ENCODE measurements at places on chromosomes 3 and 15.
A peak's percentile ranks its signal among the peaks of the same experiment; 100 is the strongest.

DNA sequence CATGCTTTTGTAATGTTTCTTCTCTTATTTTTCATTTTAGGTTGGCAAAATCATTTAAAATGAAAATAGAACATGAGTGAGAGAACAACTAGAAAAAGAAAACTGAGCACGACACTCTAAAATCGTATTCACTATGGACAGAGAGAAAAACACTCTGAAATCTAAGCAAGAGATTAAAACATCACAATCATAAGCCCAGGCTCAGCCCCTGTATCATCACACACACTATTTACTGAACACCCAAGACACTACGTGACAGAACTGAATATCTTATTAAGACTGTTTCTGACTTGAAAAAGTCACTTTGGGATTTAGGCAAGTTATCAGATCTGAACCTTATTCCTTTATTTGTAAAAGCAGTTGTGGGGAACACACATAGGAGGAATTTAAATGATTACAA is 82.6 kb upstream of the PLXND1 start:
- DNase-seq, result no peak

GRCh38 chr3:87173776-87174175 is 53.3 kb upstream of the CHMP2B start:
- no peak for DNase-seq

- no peak for DNase-seq
Observed at GRCh38 chr3:114308377-114308776, 14.5 kb downstream of the TIGIT start.

DNA sequence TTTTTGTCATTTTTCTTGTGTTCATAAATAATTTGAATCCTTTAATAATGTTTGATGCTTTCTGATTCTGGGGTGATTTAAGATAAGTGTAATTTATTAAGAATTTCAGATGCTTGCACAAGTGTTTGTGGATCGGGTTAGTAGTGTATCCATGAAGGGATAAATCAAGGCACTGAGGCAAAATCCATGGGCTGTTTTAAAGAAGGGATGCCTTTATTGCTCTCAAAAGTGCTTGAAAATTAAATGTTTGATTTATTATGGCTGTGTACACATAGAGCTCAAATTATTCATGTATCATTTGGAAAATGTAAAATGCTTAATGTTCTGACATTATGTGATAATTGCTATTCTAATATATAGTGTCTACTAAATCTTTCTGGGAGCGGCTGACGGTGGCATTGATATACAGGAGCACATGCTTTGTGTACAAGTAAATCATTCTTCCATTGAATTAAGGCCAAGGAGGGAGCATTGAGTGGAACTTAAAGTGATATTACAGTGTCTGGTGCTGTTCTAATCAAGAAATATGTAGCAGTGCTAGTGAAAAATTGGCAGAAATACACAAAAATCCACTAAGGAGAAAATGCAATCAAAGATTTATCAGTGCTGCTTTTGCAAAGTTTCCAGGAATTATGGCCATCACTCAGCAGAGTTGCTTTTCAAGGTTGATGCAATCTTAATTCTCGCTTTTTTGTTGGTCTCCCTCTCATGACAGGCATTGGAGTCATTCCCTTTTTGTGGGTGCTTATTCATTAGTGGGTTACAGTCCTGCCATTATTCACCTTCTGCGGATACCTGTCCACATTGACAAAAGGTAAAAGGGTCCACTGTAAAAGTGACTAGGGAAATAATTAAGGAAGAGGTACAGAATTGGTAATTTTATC is 181.6 kb downstream of the MFSD1 start:
- no peak for DNase-seq

DNA sequence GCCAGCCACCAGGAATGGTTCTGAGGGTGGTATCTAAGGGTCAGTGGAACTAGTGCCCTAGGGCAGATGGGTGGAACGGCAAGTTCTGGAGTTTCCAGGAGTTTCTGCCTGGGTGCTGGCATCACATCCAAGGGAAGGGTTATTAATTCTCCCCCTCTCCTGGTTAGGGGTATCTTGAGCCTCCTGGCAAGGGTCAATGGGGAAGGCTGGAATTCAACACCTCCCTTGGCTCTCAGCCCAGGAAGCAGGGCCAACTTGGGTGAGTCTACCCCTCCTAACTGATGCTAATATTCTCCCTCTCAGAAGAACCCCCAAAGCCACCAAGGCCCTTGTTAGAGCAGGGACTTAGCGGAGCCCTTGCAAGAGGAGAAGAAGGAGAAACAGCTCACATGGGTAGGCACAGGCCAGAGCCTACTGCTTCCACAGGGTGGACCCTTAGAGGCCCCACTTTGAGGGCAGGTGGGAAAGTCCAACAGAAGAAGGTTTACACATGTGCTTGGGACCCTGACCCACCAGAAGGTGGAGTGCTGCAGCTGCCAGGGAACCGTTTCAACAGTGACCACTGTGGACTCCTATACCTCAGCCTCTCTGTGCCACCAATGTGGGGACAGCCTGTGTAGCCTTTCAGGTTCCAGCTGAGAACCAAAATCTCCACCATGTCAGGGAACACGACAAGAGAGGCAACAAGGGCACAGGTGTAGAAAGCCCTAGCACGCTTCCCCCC is 3.3 kb downstream of the TMEM115 start:
- no peak for DNase-seq

DNA sequence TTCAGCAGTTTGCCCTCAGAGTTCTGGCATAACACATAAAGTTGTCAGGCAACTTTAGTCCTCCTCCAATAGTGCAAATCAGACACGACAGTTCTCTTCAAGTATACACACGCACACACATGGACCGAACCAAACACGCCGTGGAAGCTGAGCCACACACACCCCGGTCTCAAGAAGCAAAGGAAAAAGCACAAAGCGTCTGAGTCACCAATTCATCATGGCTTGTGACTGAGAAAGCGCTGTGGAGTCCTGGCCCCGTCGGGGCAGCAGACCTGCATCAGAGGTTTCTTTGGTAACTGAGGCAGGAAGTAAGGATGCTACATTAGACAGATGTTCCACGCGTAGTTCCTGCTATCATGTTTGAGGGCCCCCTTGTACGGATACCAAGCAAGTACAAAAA is 85.7 kb downstream of the VGLL4 start:
- DNase-seq, result no peak

GRCh38 chr3:25338158-25338725 is 89.8 kb upstream of the RARB start:
- no peak for DNase-seq

- no peak for DNase-seq
Observed at GRCh38 chr3:106323586-106323985, 454.8 kb upstream of the CBLB start.

GRCh38 chr3:67357610-67358458 is 296.6 kb downstream of the SUCLG2 start:
- no peak for DNase-seq

- DNase-seq, result no peak
Observed at GRCh38 chr3:52649461-52650210, 36.1 kb downstream of the PBRM1 start.

DNA sequence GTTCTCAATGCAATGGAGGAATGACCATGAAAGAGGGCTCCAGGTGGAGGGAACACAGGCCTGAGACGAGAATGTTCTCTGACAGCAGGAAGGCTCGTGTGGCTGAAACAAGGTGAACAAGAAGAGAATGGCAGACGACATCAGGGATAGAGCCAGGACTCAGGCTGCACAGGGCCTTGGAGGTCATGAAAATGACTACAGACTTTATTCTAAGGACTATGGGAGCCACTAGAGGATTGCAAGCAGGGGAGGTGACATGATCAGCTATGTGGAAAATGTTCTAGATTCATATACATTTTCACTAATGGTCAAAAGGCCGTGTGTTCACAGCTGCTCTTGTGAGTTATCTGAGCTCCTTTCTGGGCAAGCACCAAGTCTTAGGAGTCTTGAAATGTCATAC is 78.2 kb downstream of the TAFA4 start:
- no peak for DNase-seq

DNA sequence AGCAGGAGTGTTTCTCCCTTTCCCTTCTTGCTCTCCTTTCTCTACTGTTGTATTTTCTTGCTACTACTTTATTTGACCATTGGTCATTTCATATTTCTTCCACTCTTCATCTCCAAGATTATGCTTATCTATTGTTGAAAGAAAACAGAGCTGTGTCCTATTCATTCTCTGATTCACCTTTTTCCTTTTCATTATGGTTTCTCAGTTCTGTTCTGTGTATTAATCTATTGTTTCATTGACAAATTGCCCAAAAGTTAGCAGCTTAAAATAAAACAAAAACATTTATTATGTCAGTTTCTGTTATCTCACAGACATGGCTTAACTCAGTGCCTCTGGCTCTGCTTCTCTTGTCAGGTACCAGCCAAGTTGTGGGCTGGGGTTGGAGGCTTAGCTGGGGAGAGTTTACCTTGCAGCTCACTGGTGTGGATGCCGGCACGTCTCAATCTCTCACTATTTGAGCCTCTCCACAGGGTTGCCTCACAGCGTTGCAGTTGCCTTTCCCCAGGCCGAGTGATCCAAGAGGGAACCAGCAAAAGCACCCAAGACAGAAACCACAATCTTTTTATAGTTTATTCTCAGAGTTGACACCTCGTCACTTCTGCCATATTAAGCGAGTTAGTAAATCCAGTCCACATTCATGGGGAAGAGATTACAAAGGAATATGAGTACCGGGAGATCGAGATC is 36.9 kb upstream of the FILIP1L start:
- no peak for DNase-seq

- no peak for DNase-seq
Observed at GRCh38 chr3:151911462-151911861, 38.0 kb downstream of the SUCNR1 start.

- DNase-seq, result no peak
Observed at GRCh38 chr15:99433026-99433756, 132.6 kb upstream of the MEF2A start.

GRCh38 chr3:52783211-52783555 is 5.8 kb downstream of the ITIH1 start:
- DNase-seq, result no peak

GRCh38 chr3:48723725-48724124 is 6.7 kb upstream of the IP6K2 start:
- DNase-seq, result no peak

DNA sequence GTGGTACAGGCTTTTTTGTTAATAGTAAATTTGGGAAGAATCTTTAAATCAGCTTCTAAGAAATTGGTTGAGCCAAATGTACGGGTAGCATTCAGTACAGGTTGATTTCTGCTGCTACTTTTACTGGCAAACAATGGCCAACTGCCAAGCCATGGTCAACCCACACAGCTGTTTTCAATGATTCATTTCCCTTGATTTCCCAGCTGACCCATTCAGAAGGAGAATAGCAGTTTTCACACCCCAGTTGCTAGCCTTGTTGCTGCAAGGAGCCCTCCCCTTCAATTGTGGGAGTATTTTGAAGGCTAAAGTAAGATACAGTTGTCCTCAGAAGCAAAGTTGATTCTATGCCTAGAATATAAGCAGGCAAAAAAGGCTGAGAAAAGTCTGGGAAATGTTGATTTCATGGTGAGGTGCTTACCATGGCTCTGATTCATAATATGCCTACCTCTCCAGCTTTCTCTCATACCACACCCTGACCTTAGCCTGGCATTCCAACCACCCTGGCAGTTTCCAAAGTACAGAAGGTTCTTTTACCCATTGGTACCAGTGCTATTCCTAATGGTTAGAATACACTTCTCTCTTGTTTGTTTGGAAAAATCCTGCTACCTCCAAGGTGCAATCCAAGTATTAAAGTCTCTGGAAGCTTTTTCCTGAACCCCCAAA is 320.3 kb upstream of the TGFBR2 start:
- peak; percentile 1 for DNase-seq

DNA sequence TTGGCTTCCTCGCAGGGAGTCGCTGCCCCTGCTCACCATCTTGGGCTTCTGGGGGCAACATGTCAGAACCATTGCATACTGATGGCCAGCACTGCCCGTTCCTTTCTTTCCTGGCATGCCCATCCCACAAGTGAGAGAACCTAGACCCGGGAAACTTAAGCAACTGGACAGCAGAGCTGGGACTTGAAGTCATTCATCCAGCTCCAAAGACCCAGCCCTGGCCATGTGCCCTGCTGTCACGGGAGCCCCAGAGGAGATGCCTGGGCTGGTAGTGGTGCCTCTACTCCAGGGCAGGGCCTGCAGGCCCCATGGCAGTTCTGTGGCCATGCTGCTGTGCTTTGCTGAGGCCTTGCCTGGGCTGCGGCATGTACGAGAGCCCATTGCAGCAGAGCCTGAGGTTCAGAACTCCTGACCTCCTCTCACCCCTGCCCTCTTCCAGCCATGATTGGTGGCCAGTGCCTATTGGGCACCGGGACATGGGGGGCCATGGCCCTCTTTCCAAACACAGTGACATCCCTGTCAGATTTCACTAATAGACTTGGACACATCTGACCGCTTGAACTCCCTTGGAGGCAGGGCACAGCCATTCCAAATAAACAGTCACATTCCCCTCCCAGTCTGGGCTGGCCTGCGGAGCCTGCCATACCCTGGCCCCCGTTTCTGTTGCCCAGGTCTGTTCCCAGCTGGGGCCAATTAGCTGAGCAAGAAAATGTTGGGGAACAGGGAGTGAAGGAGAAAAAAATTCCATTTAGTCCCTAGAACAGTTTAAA is 115.9 kb downstream of the EEFSEC start:
- no peak for DNase-seq

DNA sequence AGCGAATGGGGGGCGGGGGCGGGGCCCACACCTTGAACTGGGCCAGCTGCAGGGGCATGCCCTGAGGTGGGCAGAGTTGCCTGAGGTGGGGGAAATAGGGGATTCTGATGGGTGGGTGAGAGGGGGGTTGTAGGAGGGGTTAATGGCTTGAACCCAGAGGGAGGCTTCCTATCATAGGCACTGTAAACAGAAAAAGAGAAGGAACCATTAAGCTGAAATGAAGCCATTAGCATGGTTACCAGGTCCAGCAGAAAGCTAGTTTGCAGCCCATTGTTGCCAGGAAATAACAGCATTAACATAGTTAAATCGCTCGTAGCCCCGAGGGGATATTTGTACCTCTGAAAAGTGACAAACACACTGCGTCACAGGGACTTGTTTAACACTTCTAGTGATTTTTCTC is 29.0 kb downstream of the ETV5 start:
- no peak for DNase-seq

- DNase-seq, result no peak
Observed at GRCh38 chr3:196932600-196932999, 9.7 kb downstream of the NCBP2 start.

GRCh38 chr3:152301745-152302181 is 33.0 kb downstream of the MBNL1 start:
- DNase-seq, result no peak

GRCh38 chr15:58682234-58682633 is 67.3 kb downstream of the ADAM10 start:
- DNase-seq, result no peak
